ENCODE measurements at places on chromosomes 12 and 14. TPM values are rescaled to one million over a fixed set of nuclear protein-coding genes. Genes with fewer than 3 reads are reported as not detected.

GRCh38 chr14:39581474-39581873 lies 149.2 kb upstream of the FBXO33 start:
- DNase-seq = no peak

Gene TESPA1
- total RNA-seq = 0.80 TPM

DNA sequence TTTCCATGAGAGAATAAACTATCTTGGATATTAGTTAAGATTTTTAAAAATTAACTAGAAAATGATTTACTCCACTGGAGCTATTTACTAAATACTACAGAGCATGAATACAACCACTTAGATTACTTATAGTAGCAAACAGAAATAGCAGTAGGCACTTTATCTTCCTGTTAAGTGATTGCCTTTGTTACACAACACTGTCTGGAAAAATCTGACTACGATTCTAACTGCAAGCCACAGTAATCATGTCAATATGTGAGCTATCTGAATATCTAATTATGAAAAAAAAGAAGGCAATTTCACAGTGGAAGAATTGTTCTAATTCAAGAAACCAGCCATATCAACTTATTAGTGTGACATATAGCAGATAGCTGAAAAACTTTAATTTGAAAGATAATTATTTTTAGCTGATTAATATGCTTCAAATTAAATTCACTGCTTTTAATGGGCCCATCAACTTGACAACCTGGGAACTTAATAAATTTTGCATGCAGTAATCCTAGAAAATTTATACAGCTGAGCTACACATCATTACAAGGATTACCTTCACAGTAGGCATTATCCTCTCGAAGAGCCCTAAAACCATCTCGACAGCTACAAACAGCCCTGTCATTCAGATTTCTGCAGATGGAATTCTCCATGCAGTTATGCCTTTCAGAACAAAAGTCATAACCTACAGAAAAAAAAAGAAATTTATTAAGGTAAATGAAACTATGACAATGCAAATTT lies 172.8 kb downstream of the NELL2 start:
- no peak for DNase-seq

Gene CCDC184
- 0.56 TPM for total RNA-seq

DNA sequence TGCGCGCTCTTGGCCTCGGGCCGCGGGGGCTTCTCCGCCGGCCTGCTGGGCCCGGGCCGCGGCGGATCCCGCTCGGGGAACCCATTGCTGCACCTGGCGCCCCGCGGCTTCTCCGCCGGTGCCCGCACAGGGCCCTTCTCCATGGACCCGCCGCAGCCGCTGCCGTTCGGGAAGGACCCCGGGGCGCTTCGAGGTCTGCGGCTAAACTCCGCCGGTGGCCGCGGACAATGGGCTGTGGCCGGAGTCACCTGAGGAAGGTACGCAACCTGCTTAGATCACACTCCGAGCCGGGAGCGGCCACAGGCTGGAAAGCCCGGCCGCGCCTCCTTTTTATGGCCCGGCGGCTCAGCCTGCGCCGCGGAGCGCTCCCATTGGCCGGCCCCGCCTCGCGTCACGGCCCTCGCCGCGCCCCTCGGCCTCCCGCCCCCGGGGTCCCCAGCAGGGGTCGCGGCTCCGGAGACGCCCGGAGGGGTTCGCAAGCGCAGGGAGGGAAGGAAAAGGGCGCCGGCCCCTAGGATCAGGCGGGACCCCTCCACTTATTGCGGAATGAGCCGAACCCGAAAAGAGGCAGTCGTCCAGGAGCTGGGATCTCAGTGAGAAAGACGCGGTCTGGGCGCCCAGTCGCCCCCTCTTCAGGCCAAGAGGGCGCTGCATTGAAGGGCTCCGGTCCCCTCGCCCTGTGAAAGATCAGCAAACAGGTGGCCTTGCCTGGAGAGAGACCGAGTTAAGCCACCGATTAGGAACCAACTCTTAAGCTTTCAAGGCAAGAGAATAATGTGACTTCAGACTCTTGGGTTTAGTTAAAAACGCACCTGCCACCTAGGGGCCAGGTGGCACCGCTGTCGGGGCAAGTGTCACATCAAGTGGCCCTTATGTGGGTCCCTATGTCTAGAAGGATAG lies at the start of gene GCH1:
GCH1 (minus strand) TSS at position 306 of the 900 bp plus-strand sequence; CDS start at position 143, 163 bp downstream.
- DNase-seq = peak; percentile 80

GRCh38 chr12:74049348-74049747 lies 488.3 kb upstream of the ATXN7L3B start:
- DNase-seq = no peak

- DNase-seq = no peak
Measured at GRCh38 chr14:37114002-37114401, 58.4 kb downstream of the SLC25A21 start.

Gene SYT1
- not detected for total RNA-seq

Gene TMEM132D
- total RNA-seq = 0.64 TPM

DNA sequence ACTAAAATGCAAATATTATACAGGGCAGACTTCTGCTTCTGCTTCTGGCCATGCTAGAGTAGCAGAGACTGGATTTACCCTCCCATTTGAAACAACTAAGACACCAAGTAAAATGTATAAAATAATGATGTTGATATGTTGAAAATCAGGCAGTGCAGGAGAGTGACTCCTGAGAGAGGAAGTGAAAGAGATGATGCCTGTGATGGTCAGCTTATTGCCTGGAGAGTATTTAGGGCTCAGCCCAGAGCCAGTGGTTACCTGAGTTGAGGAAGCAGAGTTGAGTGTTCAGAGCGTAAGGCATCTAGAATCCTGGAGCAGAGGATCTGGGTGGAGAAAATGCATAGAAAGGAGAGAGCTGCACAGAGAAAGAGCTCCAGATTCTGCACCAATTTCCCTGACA lies 131.8 kb upstream of the C14orf180 start:
- DNase-seq = no peak

- DNase-seq = no peak
Measured at GRCh38 chr12:15276088-15276698, 46.1 kb upstream of the PTPRO start.

Gene NFE2
- 5.9 TPM for total RNA-seq

Gene GRIP1
- total RNA-seq = 19.4 TPM

DNA sequence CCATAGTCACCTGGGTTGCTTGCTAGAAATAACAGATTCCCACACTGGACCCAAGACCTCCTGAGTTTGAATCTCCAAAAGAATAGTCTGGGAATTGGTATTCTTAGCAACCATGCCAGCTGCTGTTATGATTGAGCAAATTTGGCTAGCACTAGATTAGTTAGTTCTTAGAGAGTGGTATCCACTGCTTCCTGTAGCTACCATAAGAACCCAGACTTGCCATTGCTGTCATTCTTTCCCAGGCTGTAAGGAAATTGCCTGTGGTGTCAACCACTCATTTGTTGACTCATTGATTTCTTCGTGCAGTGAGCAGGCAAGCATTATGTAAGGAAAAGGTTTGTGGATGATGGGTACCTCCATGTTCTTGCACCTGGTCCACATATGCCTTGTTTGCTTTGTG lies 201.8 kb upstream of the RGS6 start:
- no peak for DNase-seq
